ENCODE measurements at places on chromosomes 3 and 15.

DNA sequence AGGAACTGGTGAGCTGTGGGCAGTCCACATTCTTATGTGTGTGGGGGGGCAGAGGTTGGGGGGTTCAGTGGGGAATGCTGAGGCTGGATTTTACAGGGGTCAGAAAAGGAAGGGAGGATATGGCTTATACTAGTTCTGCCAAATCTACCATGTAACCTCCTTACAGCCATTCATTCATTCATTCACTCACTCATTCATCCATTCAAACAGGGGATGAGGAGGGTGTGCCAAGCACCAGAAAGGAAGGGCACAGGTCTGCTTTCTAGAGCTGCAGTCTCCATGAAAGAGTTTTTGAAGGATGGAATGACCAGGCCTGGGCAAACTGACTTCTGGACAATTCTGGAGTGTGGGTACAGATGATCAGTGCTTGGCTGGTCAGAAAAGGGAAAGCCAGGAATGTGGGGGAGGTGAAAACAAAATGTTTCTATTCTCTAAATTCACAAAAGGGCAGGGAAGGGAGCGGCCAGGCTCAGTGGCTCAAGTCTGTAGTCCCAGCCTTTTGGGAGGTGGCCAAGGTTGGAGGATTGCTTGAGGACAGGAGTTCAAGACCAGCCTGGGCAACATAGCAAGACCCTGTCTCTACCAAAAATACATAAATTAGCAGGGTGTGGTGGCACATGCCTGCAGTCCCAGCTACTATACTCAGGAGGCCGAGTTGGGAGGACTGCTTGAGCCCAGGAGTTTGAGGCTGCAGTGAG is 49.2 kb upstream of the C15orf39 start:
- no peak for DNase-seq

GRCh38 chr3:41148478-41148877 is 50.8 kb upstream of the CTNNB1 start:
- DNase-seq: no peak

DNA sequence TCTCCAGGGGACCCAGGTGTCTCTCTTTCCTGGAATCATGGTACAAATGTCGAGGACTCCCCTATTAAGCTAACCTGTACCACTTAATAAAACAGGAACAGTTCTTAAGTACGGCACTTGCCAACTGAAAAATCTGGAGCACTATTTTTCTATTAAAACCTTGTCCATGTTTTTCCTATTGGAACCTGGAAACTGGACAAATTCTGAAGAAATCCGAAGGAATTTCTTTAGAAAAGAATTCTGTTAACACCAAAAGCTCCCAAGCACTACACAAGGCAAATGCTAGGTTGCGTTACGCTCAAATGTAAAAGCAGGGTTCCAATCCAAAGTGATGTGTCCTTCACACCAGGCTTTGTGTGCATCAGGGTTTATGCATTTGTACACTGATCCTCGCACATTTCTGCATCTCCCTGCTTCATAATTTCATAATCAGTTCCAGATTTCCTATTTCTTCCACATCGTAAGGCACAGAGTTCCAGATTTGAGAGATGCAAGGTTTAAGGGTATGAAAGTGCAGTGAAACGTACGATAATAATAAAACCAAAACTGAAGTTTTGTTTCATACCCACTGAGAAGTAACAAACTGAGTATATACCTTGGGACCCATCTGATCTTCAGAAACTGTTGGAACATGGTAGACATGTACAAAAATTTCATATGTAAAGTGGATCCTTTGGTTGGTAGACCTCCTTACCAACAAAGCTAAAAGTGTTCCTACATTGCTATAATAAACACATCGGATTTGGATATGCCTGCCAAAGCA is 132.1 kb upstream of the WNT5A start:
- DNase-seq: no peak

DNA sequence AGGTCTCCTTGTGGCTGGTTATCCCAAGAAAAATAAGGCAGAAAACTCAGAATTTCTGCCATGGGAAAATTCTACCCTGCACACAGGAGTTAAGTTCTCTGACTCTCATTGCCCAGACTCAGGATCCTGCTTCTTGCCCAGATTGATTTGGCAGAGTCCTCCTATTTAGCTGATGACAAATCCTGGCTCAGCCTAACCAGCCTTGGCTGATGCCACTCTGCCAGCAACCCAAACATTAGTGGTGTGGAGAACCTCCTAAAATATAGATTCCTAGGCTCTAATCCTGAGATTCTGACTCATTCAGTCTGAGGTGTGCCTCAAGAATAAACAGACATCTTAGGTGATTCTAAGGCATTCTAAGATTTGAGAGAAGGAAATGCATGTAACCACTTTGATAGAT is 60.5 kb upstream of the ACTC1 start:
- DNase-seq: no peak
